HFFc6 (cell line): ENCODE measurements at places on chromosomes 11 and 22. TPM values are rescaled to one million over a fixed set of nuclear protein-coding genes. Genes with fewer than 3 reads are reported as not detected.

Gene CREB3L1
- 290 to 328 TPM (median 294 TPM) in 3 replicates for total RNA-seq

Gene ZNF214
- total RNA-seq: 0.85 to 1.9 TPM (median 1.1 TPM) in 3 replicates

Gene NFAM1
- total RNA-seq: not detected in 2 replicates

Gene PDGFB
- not detected in 2 replicates for total RNA-seq

Gene SHANK3
- 0.58 to 0.74 TPM (median 0.65 TPM) in 3 replicates for total RNA-seq

Gene KREMEN1
- total RNA-seq: 0.50 to 0.93 TPM (median 0.61 TPM) in 3 replicates

DNA sequence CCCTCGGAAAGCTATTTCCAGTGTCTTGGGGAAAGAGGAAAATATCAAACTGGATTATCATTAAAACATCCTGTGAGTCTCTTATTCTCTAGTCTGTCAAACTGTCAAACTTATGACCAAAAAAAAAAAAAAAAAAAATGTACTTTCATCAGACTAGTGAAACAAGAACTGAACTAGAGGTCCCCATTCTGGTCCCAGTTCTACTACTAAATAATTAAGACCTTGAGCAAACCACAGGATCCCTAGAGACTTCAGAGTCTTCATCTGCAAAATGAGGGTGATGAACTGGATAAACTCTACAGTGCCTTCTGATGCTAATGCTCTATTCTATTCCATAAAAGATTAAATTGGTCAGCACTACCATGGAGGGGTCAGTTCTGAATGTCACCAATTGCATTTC lies 105.8 kb downstream of the SERGEF start:
- DNase-seq: no peak

GRCh38 chr22:45515676-45516075 lies 13.0 kb downstream of the FBLN1 start:
- no peak for DNase-seq

DNA sequence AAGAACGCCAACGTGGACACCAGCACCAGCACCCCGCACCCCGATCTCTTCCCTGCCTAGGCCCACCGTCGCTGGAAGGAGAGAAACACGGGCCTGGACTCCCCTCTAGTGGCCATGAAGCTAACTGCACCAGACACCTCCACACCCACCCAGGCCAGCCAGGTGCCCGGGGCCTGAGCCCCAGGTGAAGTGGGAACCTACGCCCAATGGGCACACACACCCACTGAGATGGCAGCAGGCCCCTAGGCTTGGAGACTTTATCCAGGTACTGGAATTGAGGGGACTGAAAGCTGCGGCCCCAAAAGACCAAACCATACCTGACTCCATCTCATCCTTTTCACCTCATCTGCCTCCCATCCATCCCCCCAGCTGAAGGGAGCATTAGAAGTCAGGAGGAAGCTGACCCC lies 81.0 kb downstream of the BUD13 start:
- DNase-seq: no peak

- no peak for DNase-seq
These were observed 27.8 kb downstream of the P4HA3 start for GRCh38 chr11:74283580-74284180.

DNA sequence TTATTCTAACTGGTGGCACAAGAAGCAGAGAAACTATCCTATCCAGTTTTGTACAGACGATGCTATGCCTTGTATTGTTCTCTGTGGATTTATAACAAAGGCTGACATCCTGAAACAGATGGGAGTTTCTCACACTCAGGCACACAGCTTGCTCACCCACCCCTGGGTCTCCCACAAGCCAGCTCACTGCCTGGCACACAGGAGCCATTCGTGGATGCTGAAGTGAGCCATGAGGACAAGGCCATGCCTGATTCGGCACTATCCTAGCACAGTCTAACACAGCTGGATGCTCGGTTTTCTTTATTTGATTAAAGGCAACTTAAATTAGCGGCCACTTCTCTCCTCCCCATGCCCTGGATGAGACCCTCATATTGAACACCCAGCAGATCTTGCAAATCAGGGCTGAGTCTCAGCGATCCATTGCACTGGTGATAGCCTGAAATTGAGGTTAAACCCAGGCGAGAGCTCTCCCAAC lies 25.7 kb upstream of the TMPRSS4 start:
- DNase-seq: no peak

DNA sequence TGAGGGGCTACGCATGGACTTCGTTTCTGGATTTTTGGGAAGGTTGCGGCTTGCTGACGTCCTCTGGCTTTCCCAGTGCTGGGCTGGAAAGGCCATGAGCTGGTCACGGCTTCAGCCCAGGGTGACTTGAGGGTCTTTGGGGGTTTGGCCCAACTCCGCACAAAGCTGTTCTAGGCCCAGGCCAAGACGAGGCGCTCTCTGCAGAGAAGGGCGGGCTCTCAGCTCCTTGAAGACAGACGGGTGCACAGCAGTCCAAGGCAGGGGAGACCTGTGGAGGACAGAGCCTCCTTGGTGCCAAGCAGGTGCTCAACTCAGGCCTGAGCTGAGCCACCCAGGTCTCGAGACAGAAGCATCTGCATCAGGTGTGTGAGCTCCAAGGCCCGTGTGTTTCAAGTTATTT lies 1003.7 kb downstream of the BRD1 start:
- no peak for DNase-seq

DNA sequence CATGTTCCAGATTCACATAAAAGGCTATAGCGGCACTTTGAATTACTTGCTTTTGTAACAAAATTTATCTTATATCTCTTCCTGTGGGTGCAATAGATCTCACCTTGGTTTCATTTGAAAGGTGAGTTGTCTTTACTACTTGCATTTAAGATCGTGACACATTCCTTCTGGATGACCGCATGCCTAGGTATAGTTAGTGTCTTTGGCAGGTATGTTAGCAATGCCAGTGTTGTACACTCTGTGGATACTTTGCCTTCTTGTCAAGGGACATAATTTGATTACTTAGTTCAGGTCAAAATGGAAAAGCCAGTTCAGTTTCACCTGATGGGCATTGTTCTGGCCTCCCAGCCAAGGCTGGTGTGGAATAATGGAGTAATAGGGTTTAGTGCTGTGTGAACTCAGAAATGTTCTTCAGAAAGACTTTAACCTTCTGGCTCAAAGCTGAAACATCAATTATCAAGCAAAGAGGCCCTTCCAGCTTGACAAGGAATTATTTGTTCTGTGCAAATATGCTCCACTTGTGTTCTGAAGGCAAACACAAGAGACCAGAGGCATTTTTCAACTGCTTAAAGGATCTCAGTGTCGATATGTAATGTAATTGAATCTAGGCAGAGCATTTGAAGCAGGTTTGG lies 64.6 kb downstream of the AMOTL1 start:
- DNase-seq: no peak

DNA sequence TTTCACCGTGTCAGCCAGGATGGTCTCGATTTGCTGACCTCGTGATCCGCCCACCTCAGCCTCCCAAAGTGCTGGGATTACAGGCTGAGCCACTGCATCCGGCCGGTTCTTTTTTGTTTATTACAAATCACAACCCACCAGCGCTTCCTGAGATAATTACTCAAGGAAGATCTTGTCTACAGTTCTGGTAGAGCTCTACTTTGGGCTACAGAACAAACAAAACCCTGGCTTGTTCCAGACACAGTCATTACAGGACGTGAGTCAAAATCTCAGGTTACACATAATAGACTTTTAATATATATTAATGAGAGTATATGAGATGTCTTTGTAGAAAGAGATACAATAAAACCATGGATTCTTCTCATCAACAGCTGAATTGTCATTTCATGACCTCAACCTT lies 42.8 kb upstream of the NUP50 start:
- no peak for DNase-seq

DNA sequence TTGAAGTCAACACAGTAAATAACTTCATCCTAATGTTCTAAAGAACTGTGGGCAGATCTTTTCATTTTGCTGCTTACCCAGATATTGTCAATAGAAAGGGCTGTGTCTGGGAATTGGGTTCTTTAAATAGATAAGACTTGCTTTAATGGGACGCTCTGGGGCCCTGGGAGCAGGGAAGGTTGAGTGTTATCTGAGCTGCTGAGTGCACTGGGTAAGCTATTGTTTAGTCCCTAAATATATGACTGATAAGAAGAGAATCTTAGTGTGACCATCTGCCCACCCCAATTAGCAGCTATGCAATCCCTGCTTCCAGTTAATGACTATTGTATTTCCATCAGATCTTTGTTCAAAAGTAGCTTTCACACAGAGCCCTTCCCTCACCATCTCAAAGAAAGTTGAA lies 44.4 kb downstream of the ARHGAP42 start:
- DNase-seq: no peak

- DNase-seq: peak; percentile 84
These were observed at the start of gene MRGPRF for GRCh38 chr11:69013009-69013951. TSS of gene MRGPRF (minus strand) at chr11:69013246. CDS start at chr11:69009901, 3,345 bp downstream.

GRCh38 chr11:102121329-102121728 lies 11.1 kb downstream of the YAP1 start:
- DNase-seq: no peak

DNA sequence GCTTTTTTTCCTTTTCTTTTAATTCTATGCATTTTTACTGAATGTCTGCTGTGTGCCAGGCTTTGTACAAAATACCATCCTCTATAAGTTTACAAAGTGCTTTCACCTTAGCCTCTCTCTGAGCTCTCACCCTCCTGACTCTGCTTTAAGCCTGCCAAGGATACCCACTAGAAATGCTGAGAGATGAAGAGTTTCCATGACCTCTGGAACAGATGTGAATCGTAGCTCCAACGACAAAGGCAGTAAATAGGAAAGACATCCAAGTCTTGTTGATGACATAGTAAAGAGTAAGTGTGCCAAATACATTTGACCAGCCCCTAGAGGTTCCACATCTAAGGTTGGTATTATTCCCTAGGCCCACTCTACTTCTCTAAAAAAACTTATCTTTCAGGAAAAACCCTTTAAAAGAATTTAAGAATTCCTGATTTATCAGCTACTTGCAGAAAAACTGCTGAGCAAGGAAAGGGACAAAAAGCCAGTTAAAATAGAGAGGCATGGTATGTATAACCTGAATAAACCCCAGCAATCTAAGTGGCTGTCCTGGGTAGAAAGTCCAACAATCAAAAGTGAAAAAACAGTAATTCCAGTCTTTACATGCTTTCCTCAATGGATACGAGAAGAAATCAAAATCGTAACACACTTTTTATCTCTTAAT lies 45.4 kb downstream of the GAB2 start:
- DNase-seq: no peak

DNA sequence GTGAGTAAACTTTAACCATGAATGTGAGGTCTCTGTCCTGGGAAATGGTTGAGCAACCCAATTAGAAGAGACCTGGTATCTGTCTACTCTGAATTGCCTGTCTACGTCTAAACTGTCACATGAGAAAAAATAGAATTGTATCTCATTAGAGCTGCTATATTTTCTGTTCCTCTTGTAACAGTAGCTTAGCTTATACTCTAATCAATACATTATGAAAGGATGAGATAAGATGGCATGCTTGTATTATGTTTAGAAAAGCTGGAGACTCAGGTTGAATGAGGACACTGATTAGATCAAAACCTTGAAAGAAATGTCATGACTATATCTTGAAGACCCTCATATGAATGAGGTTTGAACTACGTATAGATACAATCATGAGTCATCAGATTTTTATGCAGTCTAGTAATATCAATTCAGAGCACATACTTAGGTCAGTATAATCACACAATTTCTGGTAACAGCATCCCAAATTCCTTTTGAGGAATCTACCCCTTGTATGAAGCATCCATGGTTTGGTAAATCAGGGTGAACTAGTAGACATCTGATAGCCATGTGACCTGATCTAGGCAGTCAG lies 561.5 kb upstream of the CHORDC1 start:
- DNase-seq: no peak

DNA sequence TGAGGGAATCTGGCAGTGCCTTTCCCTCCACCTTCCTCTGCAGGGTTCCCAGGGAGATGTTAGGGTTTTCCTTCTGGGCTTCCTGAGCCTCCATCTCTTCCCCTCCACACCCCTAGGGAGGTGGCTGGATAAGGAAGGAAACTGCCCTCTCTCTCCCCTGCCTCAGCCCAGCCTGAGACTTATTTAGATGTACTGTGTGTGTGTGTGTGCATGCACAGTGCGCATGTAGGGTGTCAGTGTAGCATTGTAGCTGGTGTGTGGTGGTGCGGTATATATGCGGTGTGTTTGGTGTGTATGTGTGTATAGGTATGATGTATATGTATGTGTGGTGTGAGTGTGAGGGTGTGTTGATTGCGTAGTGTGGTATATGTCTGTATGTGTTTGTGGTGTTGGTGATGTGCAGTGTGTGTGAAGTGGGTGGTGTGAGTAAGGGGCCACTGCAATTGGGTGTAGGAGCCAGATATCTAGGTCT lies 1.5 kb downstream of the FXYD6 start:
- DNase-seq: no peak

DNA sequence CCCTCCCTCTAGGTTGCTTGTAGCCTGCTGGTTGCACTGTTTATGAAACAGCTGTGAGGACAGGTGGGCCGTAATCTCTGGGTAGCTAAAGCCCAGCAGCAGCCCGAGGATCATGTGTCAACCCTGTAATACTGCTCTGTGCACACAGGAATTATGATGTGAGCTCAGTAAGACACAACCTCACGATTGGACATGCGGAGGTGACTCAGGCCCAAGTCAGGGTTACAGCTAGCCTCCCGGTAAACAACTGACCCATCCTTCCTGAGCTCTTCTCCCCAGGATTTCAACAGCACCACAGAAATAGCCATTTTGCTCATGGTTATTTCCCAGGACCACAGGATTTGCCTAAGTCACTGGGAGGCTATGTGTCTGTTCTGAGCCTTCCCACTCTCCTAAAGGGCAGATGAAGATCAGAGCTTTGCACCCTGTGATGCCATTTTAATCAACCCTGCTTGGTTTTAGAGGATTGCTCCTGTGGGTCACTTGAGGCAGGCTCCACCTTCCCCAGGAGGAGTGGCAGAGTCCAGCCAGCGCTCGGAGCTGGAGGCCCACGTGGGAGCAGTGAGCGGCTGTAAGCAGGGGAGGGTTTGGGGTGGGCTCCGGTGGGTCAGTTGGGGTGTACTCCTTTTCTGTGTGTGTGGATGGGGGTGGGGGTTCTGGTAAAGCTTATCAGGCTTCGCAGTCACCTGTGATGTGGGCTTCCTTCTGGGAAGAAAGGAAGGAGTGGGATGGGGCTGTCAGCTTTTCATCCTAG lies at the start of gene AMPD3:
AMPD3 (plus strand) TSS at position 387 of the 754 bp plus-strand sequence. CDS start 6,256 bp downstream, outside the sequence.
- DNase-seq: peak; percentile 96

DNA sequence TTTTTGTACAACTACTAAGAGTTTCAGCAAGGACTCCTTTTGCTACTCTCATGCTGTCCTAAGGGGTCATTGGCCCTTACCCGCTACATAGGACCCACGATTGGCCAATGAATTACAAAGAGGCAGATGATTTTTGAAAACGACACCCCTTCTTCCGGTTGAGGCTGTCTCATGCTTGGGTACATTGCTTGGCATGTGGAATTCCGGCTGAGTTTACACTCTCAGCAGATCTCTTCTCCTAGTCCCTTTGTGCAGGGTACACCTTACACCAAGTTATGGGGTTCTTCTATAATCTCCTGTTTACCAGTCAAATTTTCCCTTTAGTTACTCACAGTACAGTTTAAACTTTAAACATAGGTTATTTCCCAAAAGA lies 52.1 kb downstream of the SLC17A6 start:
- DNase-seq: no peak

DNA sequence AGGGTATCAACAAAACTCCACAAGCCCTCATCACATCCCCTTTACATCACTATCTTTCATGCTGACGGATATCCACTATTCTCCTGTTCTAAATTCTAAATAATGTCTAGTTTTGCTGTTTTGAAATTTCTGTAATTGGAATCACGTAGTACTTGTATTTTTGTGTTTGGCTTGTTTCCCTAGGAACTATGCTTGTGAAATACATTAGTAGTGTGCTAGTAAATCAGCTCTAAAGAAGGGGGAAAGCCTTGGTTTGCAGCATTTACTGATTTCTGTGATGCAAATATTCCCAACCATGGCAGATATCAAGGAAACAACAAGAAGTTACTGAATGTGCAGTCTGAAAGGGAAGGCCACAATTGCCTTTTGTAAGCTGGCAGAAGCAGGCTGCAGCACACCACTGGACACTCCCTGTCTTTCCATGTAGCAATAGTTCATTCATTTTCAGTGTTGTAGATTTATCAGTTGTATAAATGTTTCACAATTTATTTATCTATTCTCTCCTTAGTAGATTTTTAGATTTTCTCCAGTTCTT lies 4.7 kb upstream of the FOLH1 start:
- no peak for DNase-seq
